Thymus (tissue), 14 donors: ENCODE measurements at places on chromosomes 16 and 17.

DNA sequence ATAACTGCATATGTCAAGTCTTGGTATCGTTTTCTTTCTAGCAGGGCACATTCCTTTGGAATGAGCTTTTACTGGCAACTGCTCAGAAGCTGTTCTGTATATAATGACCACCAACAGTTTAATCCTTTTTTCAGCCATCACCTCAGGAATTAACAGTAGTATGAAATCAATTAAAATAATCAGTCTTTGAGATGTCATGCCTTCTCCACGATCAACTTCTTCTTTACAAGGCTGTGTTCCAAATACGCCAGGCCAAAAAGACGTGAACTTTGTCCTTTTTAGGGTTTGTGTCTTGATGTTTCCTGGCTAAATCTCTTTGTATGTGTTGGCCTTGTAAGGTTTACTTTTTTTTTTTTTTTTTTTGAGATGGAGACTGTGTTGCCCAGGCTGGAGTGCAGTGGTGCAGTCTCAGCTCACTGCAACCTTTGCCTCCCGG lies 54.9 kb downstream of the ABCC1 start:
- H3K27ac ChIP-seq = no peak overlapping the region
- DNase-seq = no peak
- H3K36me3 ChIP-seq = peaks cover 2% of the 10 kb centered on the region
- H3K4me3 ChIP-seq = no peak overlapping the region
- H3K27me3 ChIP-seq = no peaks in the 10 kb centered on the region

GRCh38 chr16:51392521-51393187 lies 241.6 kb upstream of the SALL1 start:
- H3K36me3 ChIP-seq = no peaks in the 10 kb centered on the region
- no peaks in the 10 kb centered on the region for H3K4me1 ChIP-seq

GRCh38 chr17:19728084-19728495 lies 11.7 kb upstream of the SLC47A2 start:
- DNase-seq = no peak
- peaks cover 2% of the 10 kb centered on the region for H3K27me3 ChIP-seq
- H3K4me3 ChIP-seq = no peak overlapping the region

GRCh38 chr17:8144401-8145231 lies 7.6 kb downstream of the PER1 start:
- H3K4me1 ChIP-seq = no peaks in the 10 kb centered on the region
- no peak for DNase-seq
- H3K36me3 ChIP-seq = peaks cover 79% of the 10 kb centered on the region
- H3K4me3 ChIP-seq = no peak overlapping the region

DNA sequence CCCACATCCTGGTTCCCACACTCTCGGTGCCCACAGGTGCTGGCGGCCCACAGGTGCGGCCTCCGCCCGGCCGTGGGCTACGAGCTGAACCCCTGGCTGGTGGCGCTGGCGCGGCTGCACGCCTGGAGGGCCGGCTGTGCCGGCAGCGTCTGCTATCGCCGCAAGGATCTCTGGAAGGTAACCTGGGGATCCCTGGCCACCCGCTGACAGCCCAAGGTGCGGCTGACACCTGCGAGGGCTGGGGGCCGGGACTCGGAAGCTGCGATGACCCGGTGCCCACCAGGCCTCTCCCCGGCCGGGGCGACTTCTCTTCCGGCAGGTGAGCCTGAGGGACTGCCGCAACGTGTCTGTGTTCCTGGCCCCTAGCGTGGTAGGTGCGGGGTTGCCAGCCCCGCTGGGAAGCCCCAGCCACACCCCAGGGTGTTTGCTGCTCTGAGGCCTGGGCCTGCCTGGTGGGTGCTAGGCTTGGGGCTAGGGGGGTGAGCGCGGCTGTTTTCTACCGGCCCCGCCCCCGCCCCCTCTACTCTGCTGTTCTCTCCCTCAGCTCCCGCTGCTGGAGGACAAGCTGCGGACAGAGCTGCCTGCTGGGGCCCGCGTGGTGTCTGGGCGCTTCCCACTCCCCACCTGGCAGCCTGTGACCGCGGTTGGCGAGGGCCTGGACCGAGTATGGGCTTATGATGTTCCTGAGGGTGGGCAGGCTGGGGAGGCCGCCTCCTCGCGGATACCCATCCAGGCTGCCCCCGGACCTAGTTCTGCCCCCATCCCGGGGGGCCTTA lies 1.0 kb downstream of the ANTKMT start:
- H3K27ac ChIP-seq = peak overlapping the region; percentile 97
- H3K27me3 ChIP-seq = peaks cover 32% of the 10 kb centered on the region
- H3K4me3 ChIP-seq = peak overlapping the region; percentile 51
- H3K4me1 ChIP-seq = peaks cover 63% of the 10 kb centered on the region
- peaks cover 3% of the 10 kb centered on the region for H3K36me3 ChIP-seq
- DNase-seq = no peak

GRCh38 chr17:73924114-73924908 lies 279.2 kb upstream of the RPL38 start:
- no peaks in the 10 kb centered on the region for H3K4me1 ChIP-seq
- H3K27me3 ChIP-seq = no peaks in the 10 kb centered on the region
- no peak overlapping the region for H3K27ac ChIP-seq
- no peaks in the 10 kb centered on the region for H3K36me3 ChIP-seq
- no peak for DNase-seq
